ENCODE measurements at places on chromosomes 1 and 21.

DNA sequence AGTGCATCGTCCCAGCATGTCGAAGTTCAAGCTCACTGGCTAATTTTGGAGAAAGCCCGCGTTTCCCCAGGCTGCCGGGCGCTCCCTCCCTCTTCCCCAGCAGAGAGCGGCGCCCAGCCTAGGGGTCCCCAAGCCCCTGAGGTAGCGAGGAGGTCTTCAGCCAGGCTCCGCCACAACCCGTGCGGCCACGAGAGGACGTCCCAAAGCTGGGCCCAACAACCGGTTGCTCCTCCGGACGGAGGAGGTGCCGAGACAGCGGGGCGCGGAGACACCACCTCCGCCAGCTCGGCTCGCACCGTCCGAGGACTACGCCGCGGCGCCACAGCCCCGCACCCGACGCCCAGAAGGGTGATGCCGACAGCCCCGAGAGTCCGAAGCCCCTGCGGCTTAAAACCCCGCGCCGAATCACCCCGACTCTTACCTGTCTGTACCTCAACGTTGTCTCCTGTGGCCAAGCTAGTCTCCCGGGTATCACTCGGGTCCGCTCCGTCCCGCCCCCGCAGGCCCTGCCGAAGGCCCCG, at the start of gene DENND2C:
Gene DENND2C (minus strand): TSS at position 488 of the 521 bp plus-strand sequence. CDS start 44,065 bp downstream, outside the sequence.
- H3K4me1 ChIP-seq = peaks cover 14% of the 10 kb centered on the region
- peaks cover 4% of the 10 kb centered on the region for H3K27me3 ChIP-seq
- H3K4me3 ChIP-seq = peak within 1 kb of the TSS; percentile 84
- no peak within 1 kb of the TSS for H3K27ac ChIP-seq

DNA sequence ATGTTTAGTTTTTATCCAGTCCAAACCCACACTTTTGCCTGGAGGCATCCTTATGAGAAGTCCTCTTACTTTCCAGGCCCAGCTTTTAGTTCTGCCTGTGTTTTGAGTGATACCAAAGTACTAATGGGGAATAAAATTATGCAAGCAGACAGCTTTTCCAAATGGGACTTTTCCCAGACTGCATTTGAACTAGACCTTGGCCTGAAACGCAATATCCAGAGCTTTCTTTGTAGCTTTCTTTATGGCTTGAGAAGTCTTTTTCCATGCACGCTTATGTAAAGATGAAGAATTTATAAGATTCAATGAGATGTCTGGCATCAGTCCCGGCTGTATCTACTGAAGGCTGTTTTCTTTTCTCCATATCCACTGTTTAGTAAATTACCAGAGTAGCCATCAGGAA, 236.6 kb upstream of the RAB4A start:
- H3K27me3 ChIP-seq = no peaks in the 10 kb centered on the region
- H3K27ac ChIP-seq = no peak overlapping the region
- DNase-seq = no peak
- H3K36me3 ChIP-seq = no peaks in the 10 kb centered on the region

DNA sequence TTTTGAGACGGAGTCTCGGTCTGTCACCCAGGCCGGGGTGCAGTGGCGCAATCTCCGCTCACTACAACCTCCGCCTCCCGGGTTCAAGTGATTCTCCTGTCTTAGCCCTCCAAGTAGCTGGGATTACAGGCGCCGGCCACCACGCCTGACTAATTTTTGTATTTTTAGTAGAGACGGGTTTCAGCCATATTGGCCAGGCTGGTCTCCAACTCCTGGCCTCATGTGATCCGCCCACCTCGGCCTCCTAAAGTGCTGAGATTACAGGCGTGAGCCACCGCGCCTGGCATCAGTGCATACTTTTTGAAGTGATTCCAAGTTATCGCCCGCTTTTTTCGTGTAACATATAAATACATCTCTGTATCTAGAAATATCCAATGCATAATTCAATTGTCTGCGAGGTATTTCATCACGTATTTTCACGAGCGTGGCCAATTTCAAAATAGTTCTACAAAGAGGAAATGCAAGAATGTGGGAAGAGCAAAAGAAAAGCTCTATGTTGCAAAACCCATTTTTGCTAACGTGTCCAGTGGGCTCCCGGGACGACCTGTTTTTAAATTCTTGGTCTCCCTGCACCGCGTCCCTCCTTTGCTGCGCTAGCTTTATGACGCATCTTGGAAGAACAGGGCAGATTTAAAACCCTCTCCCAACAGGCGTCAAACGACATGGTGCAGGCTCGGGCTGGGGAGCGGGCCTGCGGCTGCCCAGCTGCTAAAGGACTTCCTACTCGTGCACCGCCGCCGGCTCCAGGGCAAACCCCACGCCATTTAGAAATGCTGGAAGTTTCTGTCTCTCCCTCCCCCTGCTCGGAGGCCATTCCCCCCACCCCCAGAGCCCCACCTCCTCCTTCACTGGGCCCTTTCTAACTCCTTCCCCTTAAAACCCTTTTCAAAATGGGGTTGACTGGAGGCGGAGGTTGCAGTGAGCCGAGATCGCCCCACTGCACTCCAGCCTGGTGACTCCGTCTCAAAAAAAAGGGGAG, 923 bp upstream of the IFNGR2 start:
- peak; percentile 98 for DNase-seq
- H3K27ac ChIP-seq = peak overlapping the region; percentile 100

DNA sequence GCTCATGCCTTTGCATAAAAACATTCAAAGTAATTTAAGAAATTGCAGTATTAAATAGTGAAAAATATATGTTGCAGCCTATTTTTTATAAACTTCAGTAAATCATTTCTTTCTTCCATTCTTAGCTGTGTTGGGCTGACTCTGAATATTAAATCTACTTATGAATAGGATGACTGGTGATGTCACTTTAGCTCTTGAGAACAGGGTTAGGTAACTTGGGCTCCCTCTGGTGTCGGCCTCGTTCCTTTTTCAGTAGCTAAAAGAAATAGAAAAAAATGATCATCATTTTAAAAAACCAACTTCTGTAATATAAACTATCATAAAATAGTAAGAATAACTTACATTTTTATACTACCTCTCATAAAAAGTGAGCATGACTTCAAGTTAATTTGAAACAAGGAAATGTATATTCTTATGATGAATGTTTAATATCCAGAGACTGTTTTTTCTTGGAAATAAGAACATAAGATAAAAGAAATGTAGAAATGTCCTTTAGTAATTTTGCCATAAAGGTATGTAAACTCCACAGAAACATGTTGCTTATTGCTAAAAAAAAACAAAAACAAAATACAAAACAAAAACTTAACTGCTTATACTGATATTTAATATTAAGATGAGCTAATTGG, 26.8 kb upstream of the NCAM2 start:
- H3K27me3 ChIP-seq = no peaks in the 10 kb centered on the region
- H3K36me3 ChIP-seq = no peaks in the 10 kb centered on the region
- no peaks in the 10 kb centered on the region for H3K4me1 ChIP-seq
- DNase-seq = no peak
- no peak overlapping the region for H3K27ac ChIP-seq

GRCh38 chr1:36006941-36007500, 76.1 kb downstream of the AGO3 start:
- H3K27ac ChIP-seq = no peak overlapping the region
- no peaks in the 10 kb centered on the region for H3K4me1 ChIP-seq
- H3K36me3 ChIP-seq = peaks cover 55% of the 10 kb centered on the region
- H3K4me3 ChIP-seq = no peak overlapping the region

GRCh38 chr1:183956559-183957188, 80.9 kb downstream of the COLGALT2 start:
- H3K36me3 ChIP-seq = no peaks in the 10 kb centered on the region
- DNase-seq = peak; percentile 84
- H3K4me3 ChIP-seq = peak overlapping the region; percentile 3
- peaks cover 19% of the 10 kb centered on the region for H3K4me1 ChIP-seq
- H3K27me3 ChIP-seq = no peaks in the 10 kb centered on the region

DNA sequence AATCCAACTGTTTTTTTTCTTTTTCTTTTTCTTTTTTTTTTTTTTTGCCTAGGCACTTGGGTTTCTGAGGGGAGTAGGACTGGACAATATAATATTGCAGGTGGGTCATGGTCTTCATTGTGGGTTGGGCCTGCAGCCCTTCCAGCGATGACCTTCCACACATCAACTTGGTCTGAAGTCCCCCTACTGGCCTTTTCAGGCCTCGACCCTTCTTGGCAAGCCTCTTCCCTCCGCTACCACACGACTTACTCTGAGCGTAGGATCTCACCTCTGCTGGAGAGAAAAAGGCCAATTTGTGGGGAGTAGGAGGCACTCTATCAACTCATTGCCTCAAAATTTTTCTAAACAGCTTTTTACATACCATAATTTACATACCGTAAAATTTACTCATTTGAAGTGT, 51.1 kb upstream of the GRIK3 start:
- H3K27me3 ChIP-seq = no peaks in the 10 kb centered on the region
- H3K4me3 ChIP-seq = no peak overlapping the region
- no peak overlapping the region for H3K27ac ChIP-seq
- no peaks in the 10 kb centered on the region for H3K36me3 ChIP-seq
- no peaks in the 10 kb centered on the region for H3K4me1 ChIP-seq
- DNase-seq = no peak

DNA sequence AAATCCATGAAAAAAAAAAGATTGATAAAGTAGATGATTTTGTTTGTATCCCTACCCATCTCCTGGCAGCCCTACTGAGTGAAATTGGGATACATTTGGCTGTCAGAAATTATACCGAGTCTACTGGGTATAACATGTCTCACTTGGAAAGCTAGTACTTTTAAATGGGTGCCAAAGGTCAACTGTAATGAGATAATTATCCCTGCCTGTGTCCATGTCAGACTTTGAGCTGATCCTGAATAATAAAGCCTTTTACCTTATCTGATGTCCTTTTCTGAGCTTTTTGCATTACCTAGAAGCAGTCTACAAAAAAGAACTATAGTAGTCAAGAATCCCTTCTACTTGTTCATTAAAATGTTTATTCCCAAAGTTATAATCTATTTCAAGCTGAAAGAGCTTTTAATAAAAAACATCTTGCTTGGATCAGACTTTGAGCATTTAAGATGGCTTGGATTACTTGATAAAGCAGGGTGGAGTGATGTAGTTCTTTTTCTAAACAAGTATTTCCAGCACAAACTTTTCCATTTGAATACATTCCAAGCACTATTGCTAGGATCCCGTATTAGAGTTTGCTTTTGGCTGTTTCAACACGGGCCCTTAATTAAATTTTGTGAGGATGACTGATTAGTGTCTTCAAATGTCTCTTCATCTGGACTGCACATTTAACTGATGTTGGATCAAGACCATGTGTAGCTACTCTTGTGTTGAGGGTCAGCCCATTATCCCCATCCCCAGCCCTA, 69.2 kb downstream of the DTL start:
- no peak overlapping the region for H3K27ac ChIP-seq
- H3K36me3 ChIP-seq = peaks cover 36% of the 10 kb centered on the region
- peaks cover 12% of the 10 kb centered on the region for H3K4me1 ChIP-seq
- DNase-seq = no peak

DNA sequence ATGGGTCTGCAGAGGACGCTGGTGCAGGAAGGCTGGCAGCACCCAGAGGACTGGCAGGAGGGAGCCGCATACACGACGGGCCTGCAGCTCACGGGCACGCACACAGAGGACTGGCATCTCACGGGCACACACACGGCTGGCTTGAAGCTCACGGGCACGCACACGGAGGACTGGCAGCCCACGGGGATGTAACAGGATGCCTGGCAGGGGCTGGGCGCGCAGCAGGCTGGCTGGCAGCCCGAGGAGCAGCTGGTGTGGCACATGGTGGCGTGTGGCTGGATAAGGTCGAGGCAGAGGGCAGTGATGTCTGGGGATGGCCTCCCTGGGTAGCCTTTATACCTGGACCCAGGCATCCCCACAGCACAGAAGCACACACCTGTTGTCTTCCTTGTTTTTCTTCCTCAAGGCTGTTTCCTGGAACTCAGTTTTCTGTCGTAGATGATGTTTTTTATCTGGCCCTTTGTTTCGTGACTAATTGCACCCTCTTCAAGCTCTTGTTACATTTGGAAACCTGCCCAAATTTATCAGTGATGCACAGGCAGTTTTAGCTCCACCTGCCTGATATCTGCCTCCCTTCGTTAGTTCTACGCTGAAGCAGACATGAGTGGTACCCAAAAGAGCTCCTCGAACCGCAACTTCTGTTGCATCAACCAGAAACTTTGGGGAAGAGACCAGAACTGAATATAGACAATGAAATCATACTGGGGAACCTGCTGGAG, at the start of gene KRTAP12-1:
Gene KRTAP12-1 (minus strand): TSS at position 303 of the 719 bp plus-strand sequence. CDS start 40 bp downstream, at position 263.
- no peaks in the 10 kb centered on the region for H3K4me1 ChIP-seq
- H3K27ac ChIP-seq = no peak within 1 kb of the TSS
- H3K4me3 ChIP-seq = no peak within 1 kb of the TSS
- H3K36me3 ChIP-seq = no peaks in the 10 kb centered on the region
- H3K27me3 ChIP-seq = no peaks in the 10 kb centered on the region
- DNase-seq = no peak

DNA sequence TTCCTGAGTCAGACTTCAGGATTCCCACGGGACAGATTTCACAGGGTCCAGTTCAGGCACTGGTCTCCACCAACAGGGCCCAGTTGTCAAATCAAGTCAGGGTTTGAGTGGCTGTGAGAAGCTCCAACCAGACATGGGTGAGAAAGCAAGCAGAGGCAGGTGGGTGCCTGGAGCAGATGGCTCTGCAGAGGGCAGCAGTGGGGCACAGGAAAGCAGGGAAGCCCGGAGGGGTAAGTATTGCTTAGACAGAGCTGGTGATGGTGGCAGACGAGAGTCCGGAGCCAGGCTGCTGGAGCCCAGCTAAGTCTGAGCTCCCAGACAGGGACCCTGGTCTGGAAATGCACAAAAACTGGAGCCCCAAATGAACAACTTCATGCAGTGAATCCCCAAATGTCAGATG, 40.4 kb downstream of the RIMS3 start:
- no peaks in the 10 kb centered on the region for H3K4me1 ChIP-seq
- H3K27me3 ChIP-seq = no peaks in the 10 kb centered on the region
- H3K27ac ChIP-seq = no peak overlapping the region
- H3K36me3 ChIP-seq = no peaks in the 10 kb centered on the region
- H3K4me3 ChIP-seq = no peak overlapping the region
- no peak for DNase-seq

DNA sequence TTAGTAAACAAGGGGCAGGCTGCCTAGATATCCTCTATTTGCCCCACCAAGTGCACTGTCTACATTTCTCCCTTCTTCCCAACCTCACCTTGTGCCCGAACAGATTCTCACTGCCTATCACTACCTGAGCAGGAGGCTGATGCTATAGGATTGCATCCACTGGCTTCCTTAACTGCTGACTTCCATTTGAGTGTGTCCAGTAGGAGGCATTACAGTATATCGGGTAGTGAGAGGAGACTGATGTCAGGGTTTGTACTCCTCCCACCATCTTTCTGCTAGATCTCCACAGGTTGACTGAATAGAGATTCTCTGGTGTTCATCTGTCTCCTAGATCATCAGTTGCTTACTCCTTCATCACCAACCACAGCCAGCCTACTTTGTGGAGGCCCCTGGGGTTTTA, 796.3 kb downstream of the LRRIQ3 start:
- H3K27me3 ChIP-seq = no peaks in the 10 kb centered on the region
- H3K4me3 ChIP-seq = no peak overlapping the region
- no peaks in the 10 kb centered on the region for H3K4me1 ChIP-seq
- H3K36me3 ChIP-seq = no peaks in the 10 kb centered on the region
- DNase-seq = no peak

GRCh38 chr1:16155537-16156410, at the start of gene EPHA2:
TSS of gene EPHA2 (minus strand) at chr1:16156069. CDS start at chr1:16155932, 137 bp downstream.
- H3K4me1 ChIP-seq = peaks cover 50% of the 10 kb centered on the region
- H3K27ac ChIP-seq = no peak within 1 kb of the TSS
- H3K36me3 ChIP-seq = no peaks in the 10 kb centered on the region
- H3K4me3 ChIP-seq = peak within 1 kb of the TSS; percentile 3
